ENCODE measurements at places on chromosomes 11 and 22.

DNA sequence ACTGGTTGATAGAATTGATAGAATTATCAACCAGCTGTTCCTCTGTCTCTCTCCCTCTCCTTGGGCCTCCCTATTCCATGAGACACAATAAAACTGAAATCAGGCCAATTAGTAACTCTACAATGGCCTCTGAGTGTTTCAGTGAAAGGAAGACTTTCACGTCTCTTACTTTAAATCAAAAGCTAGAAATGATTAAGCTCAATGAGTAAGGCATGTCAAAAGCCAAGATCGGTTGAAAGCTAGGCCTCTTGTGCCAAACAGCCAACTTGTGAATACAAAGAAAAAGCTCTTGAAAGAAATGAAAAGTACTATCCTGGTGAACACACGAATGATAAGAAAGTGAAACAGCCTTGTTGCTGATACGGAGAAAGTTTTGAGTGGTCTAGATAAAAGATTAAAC, 16.6 kb downstream of the PIH1D2 start:
- no peak for DNase-seq

DNA sequence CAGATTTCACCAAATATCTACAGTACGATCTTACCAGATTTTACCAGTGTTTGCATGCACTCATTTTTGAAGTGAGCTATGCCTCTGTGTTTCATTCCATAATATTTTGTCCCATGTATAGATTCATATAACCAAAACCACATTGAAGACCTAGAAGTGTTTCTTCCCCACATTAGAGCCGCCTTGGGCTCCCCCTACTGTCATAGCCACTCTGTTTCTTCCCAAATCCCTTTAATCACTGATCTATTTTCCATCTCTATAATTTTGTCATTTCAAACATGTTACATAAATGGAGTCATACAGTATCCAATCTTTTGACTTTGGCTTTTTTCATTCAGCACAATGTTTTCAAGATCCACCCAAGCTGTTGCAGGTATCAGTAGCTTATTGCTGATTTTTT, 12.7 kb downstream of the MRGPRX3 start:
- no peak for DNase-seq

DNA sequence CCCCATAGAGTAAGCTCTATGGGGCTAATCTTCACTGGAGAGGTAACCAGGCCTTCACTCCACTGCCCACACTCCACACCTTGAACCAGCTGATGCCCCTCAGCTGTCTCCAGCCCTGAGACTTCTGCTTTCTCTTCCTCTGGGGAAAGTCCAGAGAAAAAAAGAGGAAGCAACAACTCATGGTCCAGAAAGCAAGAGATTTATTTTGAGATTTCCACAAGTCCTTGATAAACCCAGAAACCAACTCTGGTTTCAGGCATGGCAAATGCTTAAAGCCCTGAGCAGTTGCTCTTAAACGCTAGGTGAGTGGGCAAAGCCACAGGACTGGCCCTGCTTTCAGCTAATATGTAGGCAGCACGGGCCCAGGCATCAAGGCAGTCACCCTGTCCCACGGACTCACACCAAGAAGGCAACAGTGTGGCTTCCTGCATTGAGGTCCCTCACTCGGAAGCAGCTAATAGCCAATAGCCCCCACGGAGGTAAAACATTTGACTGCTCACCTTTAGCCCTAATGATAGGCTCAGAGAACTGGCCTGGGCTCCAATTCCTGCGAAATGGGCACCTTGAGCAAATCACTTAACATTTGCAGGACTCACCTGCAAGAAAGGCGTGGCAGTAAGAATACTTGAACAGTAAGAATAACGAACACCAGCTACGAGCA, 4.3 kb downstream of the CYB561A3 start:
- DNase-seq = no peak

DNA sequence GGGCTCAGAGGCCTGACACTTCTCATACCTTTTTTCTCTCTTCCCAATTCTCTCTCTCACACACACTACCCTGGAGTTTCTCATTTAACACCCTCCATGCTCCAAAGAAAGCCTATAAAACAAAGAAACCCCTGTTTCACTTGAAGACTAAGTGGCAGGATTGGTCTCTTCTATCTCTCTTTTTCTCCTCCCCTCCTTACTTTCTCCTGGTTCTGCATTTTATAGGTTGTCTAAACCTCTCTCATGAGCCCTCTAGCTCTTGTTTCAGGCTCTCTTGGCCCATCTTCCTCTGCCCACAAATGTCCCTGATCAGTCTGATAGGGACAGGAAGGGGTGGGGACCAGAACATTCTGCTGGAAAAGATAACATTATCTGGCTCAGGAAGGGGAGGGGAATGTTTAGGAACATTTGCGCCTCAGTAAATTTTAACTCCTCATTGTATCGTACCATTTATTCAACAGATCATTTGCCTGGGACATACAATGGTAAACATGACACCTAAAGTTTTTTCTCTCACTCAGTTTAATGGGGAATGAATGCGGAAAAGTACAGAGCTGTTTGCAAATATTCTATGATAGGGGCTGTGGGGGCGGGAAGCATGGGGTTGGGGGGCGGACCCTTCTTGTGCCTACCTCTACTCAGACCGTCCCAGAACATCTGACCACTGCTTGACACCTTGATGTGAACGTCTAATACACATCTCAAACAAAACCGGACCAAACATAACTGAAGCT, 10.8 kb downstream of the CRYBA4 start:
- no peak for DNase-seq

DNA sequence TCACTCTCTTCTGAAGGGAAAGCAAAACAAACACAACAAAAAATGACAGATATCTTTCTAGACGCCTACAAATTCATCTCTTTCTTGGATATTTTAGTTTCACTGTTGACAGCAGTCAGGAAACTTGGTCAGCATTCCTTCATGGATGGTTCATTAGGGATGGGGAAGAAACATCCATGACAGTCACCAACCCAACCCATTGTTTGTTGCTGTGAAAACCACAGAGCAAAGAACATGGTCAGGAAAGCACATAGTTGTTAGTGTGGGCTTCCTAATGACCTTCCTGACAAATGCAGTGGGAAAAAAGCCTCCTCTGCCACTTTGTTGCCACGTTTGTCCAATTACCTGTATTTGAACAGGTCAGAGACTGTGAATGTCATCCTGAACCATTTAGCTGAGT, 139.8 kb upstream of the SNX19 start:
- no peak for DNase-seq

DNA sequence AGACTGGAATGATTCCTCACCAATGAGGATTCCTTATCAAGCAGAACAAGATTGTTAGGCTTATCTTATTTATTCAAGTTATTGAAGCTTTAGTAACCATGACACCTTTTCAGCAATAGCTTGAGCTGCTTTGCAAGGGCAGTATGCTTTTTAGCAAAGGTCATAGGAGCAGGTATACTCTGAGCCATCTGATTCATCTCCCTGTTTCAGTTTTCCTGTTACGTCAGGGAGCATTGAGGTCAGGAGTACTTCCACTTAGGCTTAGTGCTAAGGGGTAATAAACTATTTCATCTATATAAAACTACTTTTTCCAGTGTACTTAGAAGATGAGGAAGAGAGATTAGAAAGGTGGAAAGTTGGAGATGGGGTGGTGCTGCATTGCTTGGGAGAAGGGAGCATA, 17.7 kb upstream of the ANKRD42 start:
- no peak for DNase-seq

GRCh38 chr11:78930810-78931523, 356.3 kb upstream of the NARS2 start:
- no peak for DNase-seq

GRCh38 chr11:624705-625635, at the start of gene CDHR5:
CDHR5 (minus strand) TSS chr11:624955; CDS start chr11:624902, 53 bp downstream.
- DNase-seq = no peak

GRCh38 chr22:31477329-31477728, 12.3 kb downstream of the EIF4ENIF1 start:
- DNase-seq = no peak

DNA sequence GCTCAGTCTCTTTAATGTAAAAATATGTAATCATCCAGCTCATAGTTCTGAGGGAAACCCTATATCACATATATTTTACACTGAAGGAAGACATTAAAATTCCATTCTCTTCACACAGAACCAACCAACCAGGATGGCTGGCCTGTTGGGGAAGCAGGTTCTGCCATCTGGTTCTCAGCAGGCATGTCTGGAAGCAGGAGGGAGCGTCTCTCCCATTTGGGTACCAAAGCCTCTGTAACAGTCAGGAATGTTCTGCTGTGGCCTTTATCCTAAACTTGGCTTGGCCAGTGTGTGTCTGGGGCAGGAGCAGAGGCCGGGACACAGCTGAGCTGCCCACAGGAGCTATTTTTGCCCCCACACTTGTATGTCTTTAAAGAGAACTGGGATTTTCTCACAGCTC, 29.2 kb downstream of the SGSM3 start:
- no peak for DNase-seq

GRCh38 chr11:20353829-20354434, 9.6 kb upstream of the HTATIP2 start:
- DNase-seq = no peak

DNA sequence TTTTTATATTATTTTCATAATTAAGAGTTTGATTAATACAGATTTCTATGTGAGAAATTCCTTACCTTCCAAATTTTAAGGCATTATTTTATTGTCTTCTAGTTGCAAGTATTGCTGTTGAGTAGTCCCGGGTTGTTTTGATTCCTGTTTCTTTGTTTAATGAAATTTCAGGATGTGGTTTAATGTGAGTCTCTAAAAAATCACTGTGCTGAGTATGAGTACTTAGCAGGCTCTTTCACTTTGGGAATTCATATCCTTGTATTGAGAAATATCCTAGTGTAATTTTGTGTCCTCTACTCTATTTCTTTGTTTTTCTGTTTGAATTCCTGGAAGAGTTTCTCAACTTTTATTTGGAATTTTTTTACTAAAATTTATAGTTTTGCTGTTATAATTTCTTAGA, 113.2 kb downstream of the TMEM135 start:
- no peak for DNase-seq

DNA sequence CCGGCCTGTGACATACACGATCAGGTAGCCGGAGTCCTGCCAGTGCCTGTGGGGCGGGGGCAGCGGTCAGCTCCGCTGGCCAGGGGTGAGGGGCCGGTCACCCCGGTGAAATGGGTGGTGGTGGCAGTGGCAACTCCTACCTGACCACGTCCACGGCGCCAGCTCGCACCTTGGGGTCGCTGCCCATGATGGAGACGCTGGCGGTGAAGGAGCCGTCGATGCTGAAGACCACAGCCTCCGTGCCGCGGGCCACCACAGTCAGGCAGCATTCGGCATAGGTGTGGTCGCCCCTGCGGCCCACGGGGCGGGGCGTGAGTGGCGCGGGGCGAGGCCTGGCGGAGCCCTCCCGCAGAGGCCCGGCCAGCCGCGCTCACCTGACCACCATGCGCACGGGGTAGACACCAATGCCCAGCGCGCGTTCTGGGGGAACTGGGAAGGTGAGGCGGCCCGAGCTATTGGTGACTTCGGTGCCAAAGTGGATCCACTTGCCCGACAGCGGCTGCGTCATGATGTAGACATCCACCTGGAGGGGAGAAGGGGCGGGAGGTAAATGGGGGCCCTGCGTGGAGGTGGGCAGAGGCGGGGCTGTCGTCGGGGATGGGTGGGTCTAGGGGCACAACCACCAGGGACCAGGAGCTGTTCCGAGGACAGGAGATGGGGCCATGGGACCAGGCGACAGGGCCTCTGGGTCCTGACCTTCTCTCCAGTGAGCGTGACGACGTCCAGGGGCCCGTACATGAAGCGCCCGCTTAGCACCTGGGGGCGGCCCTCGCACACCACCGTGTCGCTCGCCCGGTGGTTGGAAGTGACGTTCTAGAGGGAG, 10.9 kb downstream of the AIP start:
- no peak for DNase-seq

DNA sequence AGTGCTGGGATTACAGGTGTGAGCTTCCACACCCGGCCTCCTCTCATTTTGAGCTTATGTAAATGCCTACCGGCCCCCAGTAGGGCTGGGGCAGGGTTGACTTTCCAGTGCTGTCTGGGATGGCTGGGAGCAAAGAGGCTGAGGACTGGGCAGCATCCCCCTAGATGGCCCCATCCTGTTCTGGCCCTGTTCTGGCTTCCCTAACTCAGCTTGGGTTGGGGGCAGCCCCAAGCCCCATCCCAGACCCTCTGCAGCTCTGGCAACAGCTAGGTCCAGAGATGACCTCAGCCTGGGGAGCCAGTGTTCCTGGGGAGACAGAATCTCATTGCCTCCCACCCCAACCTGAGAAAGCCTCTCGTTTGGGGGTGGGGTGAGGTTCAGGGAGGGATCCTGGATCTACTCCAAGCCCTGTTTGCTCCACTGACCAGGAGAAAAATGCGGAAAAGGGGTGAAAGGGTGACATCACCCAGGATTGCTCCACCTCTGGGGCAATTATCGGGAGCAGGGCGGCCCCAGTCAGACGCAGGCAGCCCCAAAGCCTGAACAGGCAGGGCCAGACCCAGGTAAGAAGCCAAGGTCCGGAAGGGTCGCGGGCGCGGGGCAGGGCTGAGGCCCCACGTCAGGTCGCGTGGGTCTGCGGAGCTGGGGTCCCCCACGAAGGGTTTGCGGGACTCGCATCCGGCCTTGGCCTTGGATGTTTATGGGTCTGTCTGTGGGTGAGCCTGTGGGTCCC, at the start of gene PNPLA2:
TSS of gene PNPLA2 (plus strand) at position 519 of the 733 bp plus-strand sequence. CDS start 805 bp downstream, outside the sequence.
- no peak for DNase-seq

DNA sequence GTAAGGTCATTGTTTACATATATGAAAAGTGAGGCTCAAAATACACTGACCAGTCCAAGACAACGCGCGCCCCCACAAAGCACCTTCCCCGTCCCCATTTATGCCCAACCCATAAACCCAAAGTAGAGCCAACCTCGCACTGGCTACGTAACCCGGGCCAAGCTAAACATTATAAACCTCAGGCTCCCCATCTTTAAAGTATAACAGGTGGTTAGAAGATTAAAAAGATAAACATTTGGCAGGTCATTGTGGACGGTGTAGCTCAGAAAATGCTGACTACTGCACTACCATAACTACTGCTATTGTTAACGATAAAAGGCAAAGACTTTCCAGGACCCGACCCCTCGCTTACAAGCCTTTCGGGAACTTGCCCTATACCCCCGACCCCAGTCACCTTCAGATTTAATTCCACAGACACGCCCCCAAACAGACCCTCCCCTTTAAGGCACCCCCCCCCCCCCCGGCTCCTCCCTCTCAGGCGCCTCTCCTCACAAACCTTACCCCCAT, 470 bp downstream of the NUMA1 start:
- DNase-seq = no peak

DNA sequence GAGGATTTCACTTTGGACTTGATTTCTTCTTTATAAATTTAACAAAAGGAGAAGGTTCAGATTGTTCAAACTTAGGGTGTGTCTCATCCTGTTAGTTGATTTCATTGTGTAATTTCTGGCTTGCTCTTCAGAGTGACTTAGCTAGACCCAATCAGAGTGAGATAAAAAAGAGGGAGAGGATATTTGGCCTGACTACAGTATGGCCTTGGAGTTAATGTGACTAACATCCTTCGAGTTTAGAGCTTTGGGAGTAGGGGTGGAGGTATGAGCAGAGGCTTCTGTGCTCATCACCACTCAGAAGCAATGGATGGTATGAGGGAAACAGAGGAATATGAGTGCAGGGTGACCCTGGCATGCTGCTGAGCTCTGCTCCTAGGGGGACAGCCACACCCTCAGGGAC, 114.2 kb downstream of the ME3 start:
- DNase-seq = no peak

All from stimulated activated CD8-positive, alpha-beta memory T cell treated with anti-CD3 and anti-CD28 coated beads, Interleukin-2, amount 100 ng/mL, for 1 hour (primary cell).